ENCODE measurements at places on chromosomes 4 and X.

- DNase-seq: no peak
Observed at GRCh38 chrX:45619290-45619689, 418.6 kb upstream of the DIPK2B start.

- no peak for DNase-seq
Observed at GRCh38 chrX:49060914-49061313, 2.1 kb downstream of the CCDC120 start.

GRCh38 chr4:182608525-182608924, 308.7 kb downstream of the DCTD start:
- no peak for DNase-seq

- no peak for DNase-seq
Observed at GRCh38 chrX:18034504-18034903, 173.4 kb upstream of the RAI2 start.

DNA sequence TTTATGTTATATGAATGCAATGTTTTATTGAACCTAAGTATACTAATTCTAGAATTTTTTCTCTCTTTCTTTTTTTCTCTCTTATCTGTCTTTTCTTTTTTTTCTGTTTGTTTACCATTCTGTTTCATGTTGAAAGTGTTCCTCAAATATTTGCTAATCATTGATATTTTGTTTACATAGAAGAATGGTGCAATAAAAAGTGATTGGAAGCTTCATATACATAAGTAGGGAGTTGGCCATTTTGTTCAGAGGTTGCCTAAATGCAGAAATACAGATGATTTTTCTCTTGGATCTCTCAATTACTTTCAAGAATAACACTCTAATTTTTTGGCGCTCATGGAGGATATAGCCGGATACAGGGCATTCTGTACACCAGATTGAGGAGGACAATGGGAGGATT, 5.7 kb upstream of the SERTM2 start:
- DNase-seq: no peak

Data from activated CD4-positive, alpha-beta T cell treated with anti-CD3 and anti-CD28 coated beads, Interleukin-2, amount 50 U/mL, for 48 hours (primary cell).